ENCODE measurements at places on chromosomes 11 and 22.

DNA sequence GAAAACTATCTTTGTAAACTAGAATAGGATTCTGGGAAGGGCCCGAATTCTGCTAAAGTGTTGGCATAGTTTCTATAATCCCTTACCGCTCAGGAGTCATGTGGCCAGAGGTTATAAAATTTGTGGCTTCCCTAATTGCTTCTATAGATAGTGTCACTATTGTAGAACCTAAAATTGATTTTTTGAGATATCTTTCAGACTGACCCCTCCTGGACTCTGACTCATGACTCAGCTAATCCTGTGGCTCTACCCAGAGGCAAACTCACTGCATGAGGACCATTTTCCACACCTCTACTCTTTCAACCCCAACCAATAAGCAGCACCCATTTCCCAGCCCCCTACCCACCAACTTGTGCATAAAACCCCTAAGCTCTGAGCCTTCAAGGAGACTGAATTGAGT, 61.8 kb upstream of the PRSS23 start:
- no peak for DNase-seq

- no peak for DNase-seq
Measured at GRCh38 chr11:64141081-64141783, 24.7 kb downstream of the MACROD1 start.

GRCh38 chr11:85725510-85726258, 39.7 kb upstream of the CCDC89 start:
- DNase-seq, result no peak

DNA sequence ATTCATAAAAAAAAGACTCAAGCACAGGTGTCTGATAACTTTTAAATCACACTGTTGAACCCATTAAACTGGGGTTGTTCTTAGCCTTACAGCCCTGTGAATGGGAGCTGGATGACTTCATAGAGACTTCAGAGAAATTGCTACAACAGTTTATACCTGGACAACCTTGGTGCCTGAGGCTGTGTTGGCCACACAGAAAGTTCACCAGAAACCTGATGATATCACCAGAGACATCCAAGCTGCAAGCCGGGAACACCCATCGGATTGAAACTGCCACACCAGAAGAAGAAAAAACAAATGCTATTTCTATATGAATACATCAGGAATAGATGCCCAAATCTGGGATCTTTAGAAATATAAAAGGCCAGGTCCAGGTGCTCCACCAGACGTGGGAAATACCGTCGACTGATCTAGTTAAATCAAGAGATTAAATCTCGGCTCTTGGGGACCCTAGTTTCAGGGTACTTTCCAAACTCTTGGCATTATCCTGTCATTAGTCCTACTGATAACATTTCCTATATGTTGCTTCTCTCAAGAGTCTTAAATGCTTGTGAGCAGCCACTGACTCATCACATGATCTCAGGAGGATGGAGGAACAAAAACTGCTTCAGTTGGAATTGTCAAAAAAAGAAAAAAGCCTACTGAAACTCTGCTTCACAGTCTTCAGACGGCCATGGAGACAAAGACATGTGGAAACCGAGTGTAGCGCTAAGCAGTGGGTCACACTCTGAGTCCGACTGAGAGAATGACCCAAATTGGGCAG, 28.6 kb upstream of the APOL5 start:
- DNase-seq, result no peak

GRCh38 chr11:57167125-57167846, 14.5 kb upstream of the LRRC55 start:
- DNase-seq, result no peak
